ENCODE measurements at places on chromosomes 11 and 22. TPM values are rescaled to one million over a fixed set of nuclear protein-coding genes. Genes with fewer than 3 reads are reported as not detected.

The MS4A6E gene
- not detected for total RNA-seq

The ACR gene
- total RNA-seq = 0.09 TPM

The BEST1 gene
- total RNA-seq = 1.6 TPM

The LAMTOR1 gene
- total RNA-seq = 53.4 TPM

The NTM gene
- total RNA-seq = 8.5 TPM

The SPDYC gene
- not detected for total RNA-seq

The EIF3M gene
- total RNA-seq = 357 TPM
